Cerebellar nuclear complex (tissue), 1 donor: ENCODE measurements at places on chromosomes 13 and 19.

DNA sequence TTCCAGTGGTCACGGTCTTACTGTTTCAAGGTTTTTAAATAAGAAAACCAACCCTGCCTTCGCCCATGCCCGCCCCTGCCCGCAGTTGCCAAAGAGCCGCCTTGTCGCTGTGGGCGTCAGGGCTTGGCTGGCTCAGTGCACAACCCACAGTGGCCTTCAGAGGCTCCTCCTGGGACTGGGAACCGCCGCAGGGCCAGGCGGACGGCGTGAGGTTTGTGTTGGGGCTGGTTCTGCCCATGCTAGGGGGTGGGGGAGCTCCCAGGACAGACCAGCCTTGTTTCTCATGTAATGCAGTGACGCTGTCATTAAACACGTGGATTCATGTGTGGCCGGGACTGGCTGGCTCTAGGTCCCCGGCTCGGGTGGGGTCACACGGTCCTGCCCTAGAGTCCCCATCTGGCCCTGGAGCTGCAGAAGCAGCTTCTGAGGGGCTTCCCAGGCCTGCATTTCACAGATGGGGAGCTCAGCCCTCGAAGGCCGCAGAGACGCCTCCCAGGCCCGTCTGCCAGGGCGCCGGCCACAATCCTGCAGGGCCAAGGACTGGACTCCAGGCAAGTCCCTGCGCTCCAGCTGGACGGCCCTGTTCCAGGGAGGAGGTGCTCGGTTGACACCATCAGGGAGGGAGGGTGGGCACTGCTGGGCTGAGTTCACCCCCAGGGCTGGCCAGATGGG, 2.4 kb upstream of the TEKTIP1 start:
- no peak for DNase-seq

- DNase-seq: no peak
Observed at GRCh38 chr13:48680756-48681392, 27.1 kb downstream of the CYSLTR2 start.

DNA sequence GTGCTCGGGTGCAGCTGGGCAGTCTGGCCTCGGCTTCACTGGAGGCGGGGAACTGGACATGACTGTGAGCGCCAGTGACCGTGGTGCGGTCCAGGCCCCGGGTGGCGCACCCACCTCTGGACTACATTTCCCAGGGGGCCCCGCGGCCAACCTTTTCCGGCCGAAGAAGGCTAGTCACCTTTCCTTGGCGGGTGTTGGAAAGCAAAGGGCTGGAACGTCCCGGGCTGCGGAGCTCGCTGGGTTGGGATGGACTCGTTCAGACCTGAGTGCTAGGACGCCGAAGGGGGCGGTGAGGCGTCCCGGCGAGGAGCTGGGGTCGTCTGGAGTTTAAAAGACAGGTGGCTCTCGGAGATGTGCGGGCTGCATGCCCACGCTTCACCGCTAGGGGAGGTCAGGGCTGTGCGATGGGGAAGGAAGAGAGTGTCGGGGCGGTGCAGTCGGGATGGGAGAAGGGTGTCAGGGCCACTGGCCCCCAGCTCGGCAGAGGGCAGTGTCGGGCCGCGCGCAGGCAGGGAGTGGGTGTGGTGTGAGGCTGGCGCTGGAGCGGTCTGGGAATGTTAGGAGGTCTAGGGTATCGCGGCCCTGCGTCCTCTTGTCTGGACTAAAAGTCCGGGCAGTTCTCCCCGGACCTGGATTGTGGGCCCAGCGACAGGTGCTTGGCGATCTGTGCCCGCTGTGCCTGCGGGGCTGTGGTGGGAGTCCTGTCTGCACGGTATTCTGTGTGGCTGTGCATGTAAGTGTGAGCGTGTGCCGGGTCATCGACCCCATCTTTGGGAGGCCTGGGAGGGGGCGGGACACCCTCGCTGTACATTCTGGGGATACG, 57.1 kb downstream of the ZNF568 start:
- peak; percentile 19 for DNase-seq

GRCh38 chr13:75120085-75120484, 361.9 kb downstream of the TBC1D4 start:
- DNase-seq: no peak

GRCh38 chr13:98690348-98691022, 62.0 kb downstream of the SLC15A1 start:
- DNase-seq: no peak
